ENCODE measurements at places on chromosomes 2 and 18. TPM values are rescaled to one million over a fixed set of nuclear protein-coding genes. Genes with fewer than 3 reads are reported as not detected.
A peak's percentile ranks its signal among the peaks of the same experiment; 100 is the strongest.

GRCh38 chr2:85436836-85437487 is 18.4 kb downstream of the SH2D6 start:
- DNase-seq, result no peak

SNORC gene
- 0.72 TPM for total RNA-seq

- no peak for DNase-seq
Observed at GRCh38 chr2:217055624-217056023, 195.8 kb upstream of the TNP1 start.

- peak; percentile 47 for DNase-seq
Observed at GRCh38 chr2:143162123-143162837, 33.1 kb downstream of the ARHGAP15 start.

- peak; percentile 34 for DNase-seq
Observed at GRCh38 chr2:53751728-53752127, 15.9 kb upstream of the CHAC2 start.

DNA sequence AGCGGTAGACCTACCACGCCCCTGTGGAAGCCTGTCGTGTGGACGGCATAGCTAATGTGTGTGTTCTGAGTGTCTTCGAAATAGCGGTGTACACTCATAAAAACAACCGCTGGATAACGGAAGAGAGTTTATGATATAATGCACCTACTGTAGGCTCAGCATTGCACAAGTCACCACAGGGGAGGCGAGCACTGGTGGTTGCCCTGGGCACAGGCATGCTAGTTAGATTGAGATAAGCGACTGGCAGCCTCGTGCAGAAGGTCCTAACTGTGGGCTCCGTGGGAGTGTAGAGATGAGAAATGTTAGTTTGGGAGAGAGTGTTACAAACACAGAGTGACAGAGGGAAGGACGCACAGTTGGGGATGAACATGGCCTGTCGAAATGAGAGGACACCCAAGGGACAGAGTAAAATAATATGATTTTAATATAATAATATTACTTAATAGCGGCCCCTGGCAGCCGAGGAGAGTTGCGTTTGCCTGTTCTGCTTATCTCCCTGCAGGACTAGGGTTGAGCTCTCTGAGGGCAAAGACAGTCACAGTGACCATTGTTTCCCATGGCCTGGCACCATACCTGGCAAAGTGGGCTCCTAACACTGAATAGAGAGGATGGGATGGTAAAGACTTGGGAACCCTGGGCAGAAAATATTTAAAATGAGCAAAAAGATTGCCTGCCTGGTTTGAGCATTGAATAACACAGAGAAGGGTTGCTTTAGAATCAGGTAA is 204.2 kb downstream of the GBX2 start:
- DNase-seq, result no peak

GRCh38 chr2:15809404-15809803 is 130.9 kb upstream of the MYCN start:
- DNase-seq, result no peak
